ENCODE measurements at places on chromosomes 4 and X.

- no peak for DNase-seq
Measured at GRCh38 chr4:140223056-140223810, 69.2 kb upstream of the MAML3 start.

DNA sequence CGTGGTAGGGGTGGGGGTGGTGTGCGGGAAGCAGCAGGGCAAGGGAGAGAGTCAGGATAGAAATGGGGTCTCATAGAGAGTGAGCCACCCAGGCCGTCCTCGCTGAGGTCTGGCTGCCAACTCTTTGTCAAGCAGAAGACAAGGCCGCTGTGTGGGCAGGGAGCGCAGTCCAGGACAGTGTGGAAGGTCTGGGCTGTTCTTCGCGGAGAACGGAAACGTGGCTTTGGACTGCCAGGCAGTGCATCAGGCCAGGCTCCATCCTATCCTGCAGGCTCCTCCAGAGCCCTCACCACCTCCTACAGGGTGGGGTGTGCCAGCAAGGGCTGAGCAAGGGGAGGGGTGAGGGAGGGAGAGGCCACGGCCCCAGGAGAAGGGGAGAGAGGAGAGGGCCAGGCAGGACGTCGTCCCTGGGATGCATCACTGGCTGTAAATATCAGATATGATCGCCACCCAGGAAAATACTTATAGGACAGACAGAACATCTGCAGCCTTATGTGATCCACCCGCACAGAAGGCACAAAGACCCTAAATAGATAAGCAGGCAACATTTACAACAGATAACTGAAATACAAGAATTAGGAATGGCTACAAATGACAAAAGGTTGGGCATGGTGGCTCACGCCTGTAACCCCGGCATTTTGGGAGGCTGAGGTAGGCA, 85.3 kb downstream of the ABLIM2 start:
- no peak for DNase-seq

GRCh38 chrX:103467887-103468286, 51.4 kb downstream of the RAB40A start:
- DNase-seq, result no peak

DNA sequence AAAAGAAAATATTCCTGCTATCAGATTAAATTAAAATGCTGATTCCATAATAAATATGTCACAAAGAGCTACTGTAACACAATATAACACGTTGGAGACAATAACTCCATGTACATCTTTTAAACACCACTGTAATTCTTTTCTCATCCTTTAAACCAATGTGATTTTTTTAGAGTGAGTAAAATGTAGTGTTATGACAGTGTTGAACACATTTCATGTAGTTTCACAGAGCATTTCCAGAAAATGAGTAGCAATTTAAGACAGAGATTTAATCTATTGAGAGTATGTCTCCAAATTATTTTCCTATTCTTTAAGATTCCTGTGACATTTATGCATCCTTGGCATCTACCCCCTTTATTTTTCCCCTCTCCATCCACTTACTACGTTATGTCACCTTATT, 17.1 kb upstream of the PRRG1 start:
- DNase-seq, result no peak

DNA sequence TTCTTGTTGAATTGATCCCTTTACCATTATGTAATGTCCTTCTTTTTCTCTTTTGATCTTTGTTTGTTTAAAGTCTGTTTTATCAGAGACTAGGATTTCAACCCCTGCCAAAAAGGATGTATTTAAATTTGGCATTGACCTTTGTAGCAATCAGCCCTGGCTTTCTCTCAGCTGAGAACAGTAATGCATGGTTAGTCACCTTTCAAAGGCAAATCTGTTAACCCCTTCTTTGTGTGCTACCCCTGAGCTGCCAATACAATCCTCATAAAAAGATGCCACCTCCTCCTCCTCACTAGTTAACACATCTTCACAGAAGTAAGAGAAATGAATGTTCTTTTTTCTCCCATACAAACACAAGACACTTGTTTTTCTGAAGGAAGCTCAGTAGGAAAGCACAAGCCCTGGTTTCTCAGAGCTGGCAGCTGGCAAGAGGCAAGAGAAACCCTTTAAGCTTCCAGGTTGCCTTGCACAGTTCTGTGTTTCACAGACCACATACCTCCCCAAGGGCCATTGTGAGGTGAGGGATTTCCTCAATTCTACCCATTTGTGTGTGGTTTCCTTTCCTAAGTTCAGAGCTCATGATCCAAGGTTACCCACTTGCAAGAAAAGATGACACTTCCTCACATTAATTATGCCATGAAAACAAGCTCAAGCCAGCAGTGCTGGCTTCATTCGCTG, 122.6 kb downstream of the RCHY1 start:
- DNase-seq, result no peak

- DNase-seq, result no peak
Measured at GRCh38 chr4:24933684-24934275, 20.9 kb upstream of the CCDC149 start.

- no peak for DNase-seq
Measured at GRCh38 chr4:78174891-78175290, 117.8 kb downstream of the FRAS1 start.

- no peak for DNase-seq
Measured at GRCh38 chr4:7559741-7560395, 125.1 kb upstream of the PSAPL1 start.

DNA sequence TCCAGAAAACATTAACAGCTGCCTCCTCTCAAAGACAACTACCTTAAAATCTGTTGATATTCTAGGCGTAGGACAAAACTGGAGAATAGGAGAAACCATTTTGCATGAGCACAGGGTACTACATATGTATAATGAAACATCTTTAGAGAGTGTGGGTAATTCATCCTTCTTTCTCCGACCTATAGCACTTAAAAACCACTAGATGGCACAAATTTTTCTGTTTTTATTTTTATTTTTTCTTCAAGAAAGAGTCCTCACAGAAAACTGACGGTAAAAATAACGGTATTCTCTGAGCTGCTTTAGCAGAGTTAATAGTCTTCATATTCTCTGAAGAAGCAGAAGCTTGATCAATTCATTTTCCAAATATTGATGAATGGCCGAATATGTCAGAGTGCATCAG, 14.6 kb downstream of the SMIM31 start:
- no peak for DNase-seq

DNA sequence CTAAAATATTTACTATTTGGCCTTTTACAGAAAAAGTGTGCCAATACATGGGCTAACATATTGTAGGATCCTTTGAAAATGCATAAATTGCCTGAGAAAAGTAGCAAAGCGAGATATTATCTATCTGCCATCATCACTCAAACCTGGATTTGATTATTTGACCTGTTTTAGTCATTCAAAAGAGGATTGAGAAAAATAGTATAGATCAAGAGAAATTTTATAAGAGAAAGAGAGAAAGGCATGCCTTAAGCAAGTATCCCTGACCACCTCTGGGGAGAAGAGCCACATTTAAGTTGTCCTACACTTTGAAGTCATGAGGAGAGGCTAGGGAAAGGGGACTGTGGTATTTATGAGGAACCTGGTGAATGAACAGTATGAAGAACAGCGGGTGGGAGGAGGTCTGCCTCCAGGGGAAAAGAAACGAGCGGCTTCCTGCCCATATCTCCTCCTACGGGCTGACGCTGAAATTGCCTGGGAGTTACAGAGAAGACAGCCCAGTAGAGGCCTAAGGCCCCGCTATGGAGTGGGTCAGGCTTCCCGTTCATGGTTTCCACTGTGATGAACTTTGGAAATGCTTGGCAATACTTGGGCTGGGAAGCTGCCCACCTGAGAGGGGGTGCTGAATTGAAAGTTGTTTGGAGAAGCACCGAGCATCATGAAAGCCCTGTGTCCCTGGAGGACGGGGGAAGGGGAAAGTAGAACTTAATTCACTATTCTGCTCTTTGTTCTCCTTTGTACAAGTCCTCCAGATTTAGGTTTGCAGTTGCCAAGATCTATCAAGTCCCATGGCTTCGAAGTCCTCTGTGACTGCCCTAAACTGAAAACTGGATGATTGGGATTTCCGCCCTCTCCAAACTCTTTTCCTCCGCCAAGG, 106.9 kb upstream of the ACSL4 start:
- no peak for DNase-seq

GRCh38 chr4:113695328-113696169, 66.0 kb downstream of the CAMK2D start:
- DNase-seq, result no peak

DNA sequence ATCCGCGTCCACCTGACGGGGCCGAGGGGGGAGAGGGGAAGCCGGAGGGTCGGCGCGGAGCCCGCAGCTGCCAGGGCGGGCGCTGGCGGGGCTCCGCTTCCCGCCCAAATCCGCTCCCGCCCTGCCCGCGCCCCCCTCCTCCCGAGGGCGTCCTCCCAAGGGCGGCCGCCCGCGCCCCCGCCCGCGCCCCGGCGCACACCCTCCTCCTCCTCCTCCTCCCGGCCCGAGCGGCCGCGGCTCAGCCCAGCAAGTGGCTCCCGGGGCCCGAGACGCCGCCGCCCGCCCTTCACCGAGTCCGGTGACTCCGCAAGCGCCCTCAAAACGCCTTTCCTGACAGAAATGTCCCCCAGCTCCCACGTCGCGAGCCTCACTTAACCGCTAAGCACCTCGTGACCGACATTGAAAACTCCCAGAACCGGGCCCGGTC, 487 bp downstream of the HMGB2 start:
- peak; percentile 83 for DNase-seq

DNA sequence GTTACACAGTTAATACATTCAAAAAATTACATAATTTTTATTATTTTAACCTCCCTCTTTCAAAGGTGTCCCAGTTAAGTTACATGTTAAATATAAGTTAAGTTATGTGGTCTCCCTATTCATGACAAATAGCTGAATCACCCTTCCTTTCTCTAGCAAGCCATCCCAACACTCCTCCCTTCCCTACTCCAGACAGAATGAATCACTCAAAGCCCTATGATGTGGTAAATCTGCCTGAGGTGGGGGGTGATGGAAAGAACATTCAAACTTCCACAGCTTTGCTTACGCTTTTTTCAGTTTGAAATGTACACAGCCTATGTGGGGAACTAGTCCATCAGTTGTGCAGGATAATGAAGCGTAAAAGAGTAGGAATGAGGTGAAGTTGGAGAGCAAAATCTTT, 90.2 kb downstream of the CXCL13 start:
- no peak for DNase-seq

GRCh38 chr4:6961496-6962210, 52.0 kb downstream of the TBC1D14 start:
- DNase-seq, result no peak

DNA sequence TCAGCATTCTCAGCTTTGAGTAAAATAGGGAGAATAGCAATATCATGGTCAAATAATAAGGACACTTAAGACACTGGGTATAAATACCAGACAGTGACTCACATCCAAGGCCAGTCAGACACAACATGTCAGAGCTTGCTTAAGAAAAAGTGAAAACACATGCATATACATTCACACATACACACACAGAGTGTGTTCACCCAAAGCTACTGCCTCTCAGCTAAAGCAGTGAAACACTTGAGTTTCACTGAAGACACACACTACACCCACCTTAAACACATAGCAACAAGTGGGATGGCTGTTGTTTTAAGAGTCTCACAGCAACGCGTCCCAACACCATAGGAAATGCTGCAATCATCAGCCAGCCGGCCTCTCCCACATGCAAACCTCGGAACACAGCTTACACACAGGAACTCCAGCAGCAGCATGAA, 14.4 kb downstream of the SHROOM4 start:
- no peak for DNase-seq

DNA sequence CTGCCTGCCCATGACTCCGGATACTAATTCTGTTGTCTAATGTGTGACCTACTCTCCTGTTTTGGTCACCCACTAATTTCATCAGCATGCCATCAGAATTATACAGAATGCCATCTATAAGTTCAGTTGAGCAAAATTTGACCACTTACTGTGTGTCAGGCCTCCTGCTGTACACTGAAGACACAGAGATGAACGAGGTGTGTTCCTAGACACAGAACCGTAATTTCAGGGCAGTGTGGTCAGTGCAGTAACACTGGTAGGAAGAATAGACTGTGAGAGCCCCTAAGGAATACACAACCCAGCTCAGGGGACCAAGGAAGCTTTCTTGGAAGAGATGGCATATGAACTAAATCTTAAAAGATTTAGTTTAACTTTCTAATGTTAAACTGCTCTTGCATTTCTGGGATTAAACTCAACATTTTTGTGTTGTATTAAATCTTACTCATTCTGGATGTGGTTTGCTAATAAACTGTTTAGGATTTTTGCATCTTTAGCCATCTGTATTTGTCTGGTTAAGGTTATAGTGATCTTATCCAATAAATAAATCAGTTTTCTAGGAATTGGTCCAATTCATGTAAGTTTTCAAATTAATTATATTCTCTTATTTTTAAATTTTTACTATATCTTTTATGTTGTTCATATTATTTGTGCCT, 34.3 kb downstream of the KANTR start:
- no peak for DNase-seq

GRCh38 chr4:26590639-26591038, 6.8 kb downstream of the TBC1D19 start:
- no peak for DNase-seq

- DNase-seq, result no peak
Measured at GRCh38 chr4:152696764-152697261, 17.0 kb upstream of the TMEM154 start.

- DNase-seq, result no peak
Measured at GRCh38 chr4:8259743-8260430, 9.7 kb upstream of the HTRA3 start.

DNA sequence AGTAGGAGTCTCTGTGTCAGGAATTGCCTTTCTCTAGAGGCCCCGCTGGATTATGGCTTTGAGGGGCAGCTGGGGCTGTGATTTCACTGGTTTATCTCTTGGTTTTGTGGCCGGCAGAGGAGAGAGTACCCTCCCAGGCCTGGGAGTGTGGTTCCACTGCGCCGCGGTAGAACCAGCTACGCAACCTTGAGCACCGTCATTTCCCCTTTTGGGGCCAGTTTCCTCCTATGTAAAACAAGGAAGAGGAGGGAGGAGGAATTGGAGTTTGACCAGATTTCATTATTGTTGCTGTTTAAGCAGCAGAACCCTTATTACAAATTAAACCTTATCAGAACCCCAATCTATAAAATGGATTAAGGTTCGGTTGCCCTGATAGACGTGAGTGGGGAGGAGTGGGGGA, 4.4 kb downstream of the SOX3 start:
- DNase-seq, result no peak

DNA sequence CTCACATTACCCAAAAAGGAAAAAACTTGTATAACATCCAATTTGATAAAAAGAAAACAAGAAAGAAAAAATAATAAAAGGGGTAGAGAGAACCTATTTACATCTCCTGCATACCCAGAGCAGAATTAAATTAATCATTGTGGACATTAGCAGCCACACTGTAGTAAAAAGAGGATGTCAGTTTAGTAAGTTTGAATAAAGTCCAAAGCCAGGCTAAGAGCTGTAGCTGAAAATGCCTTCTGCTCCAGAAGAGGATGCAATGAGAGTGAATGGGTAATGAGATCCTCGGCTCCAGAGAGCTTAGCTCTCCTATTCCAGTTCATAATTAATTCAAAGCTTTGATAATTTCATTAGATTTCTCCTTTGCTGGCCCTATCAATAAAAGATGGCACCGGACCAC, 78.2 kb downstream of the SLC10A7 start:
- DNase-seq, result no peak

DNA sequence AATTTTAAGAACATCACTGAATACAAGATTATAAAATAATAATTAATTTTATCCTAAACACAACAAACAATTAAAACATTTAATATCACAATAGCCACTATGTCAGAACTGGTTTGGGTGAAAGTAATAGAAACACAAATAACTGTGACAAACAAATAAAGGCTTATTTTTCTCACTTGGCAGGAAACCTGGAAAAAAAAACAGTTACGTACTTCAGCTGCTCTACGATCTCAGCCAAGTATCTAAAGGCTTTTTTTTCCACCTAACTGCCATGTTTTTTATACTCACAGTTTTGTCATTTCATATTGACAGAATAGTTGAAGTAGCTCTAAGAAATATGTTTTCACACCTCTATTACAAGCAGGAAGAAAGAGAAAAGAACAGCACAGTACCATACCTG, 284.8 kb upstream of the INTU start:
- DNase-seq, result no peak

- no peak for DNase-seq
Measured at GRCh38 chrX:30822068-30822681, 66.9 kb downstream of the TAB3 start.
